Kidney (tissue), 22 donors: ENCODE measurements at places on chromosomes 12 and 14. TPM values are rescaled to one million over a fixed set of nuclear protein-coding genes. Genes with fewer than 3 reads are reported as not detected.

PRPH gene
- 2.7 TPM for total RNA-seq

TAS2R13 gene
- total RNA-seq, result 2.8 TPM

VASH1 gene
- 14.7 TPM for total RNA-seq

PPP2R5E gene
- total RNA-seq, result 46.5 TPM

AKAP6 gene
- total RNA-seq, result 10.5 TPM

BMP4 gene
- total RNA-seq, result 11.2 TPM

SSTR1 gene
- 4.0 TPM for total RNA-seq
